ENCODE measurements at places on chromosomes 5 and 9. TPM values are rescaled to one million over a fixed set of nuclear protein-coding genes. Genes with fewer than 3 reads are reported as not detected.

The PLPP7 gene
- not detected for total RNA-seq

The LCN9 gene
- total RNA-seq: not detected

The IL3 gene
- total RNA-seq: not detected

The GABRA1 gene
- not detected for total RNA-seq

The CTNNAL1 gene
- total RNA-seq: 71.3 TPM

The SH2D3C gene
- total RNA-seq: 0.79 TPM

The WHRN gene
- total RNA-seq: 21.9 TPM

GRCh38 chr5:43019291-43019613, 20.9 kb downstream of the ANXA2R start:
- no peaks in the 10 kb centered on the region for H3K4me1 ChIP-seq
- H3K4me3 ChIP-seq: peak overlapping the region; percentile 50
- H3K36me3 ChIP-seq: no peaks in the 10 kb centered on the region
- DNase-seq: no peak

DNA sequence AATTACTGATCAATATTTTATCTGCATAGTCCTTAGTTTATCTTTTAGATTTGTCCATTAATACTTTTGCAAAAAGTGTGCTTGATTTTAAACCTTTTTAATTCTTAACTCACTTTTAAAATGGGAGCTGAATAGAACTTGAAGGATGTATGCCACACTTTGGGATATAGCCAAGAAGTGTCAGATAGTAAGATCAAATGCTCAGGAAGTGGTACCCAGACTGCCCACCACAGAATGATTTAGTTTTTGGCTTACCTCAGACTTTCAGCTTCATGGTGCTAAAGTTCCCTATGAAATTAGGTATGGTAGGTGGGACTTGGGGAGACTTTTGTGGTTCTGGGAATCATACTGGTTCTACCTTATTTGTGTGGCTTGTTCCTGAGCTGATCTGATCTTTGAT, 14.7 kb downstream of the FOCAD start:
- no peaks in the 10 kb centered on the region for H3K36me3 ChIP-seq
- H3K27ac ChIP-seq: no peak overlapping the region
- no peaks in the 10 kb centered on the region for H3K27me3 ChIP-seq
- no peaks in the 10 kb centered on the region for H3K4me1 ChIP-seq

DNA sequence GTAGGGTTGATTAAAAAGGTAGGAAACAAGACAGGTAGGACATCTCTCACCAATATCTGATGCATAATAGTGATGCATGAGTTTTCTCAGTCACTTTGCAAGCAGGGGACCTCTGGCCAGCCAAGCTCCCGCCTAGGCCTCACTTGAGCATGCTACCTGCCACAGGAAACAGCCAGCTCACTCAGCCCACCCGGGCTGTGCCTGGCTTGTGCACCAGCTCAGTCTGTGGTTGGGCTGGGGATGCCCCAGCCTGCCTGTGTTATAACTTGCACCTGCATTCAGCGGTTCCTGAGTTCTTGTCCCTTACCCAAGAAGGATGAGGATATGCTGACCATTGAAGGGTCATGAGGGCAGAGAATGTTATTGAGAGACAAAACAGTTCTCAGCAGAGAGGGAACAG, 172.8 kb upstream of the PLCXD3 start:
- no peak overlapping the region for H3K4me3 ChIP-seq
- no peaks in the 10 kb centered on the region for H3K4me1 ChIP-seq
- DNase-seq: no peak
- no peaks in the 10 kb centered on the region for H3K27me3 ChIP-seq
- no peak overlapping the region for H3K27ac ChIP-seq

DNA sequence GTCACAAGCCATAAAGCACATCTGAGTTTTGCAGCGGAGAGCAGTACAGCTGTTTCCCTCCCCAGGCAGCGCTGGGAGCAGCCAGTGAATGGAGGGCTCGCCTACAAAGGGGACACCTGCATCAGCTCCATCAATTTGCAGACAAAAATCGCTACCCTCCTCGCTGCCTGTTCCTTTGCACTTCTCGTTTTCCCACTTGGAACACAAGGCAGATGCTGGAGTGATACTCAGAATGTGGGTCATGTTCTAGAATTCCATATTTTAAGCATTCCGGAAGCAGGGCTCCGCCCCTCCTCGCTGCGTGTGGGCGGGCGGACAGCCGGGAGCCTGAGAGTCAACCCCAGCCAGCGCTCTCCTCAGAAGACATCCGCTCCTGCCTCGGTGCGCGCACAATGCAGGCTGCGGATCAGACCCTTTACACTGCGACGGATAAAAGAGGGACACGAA, 92.1 kb downstream of the LMNB1 start:
- H3K4me1 ChIP-seq: no peaks in the 10 kb centered on the region
- DNase-seq: no peak
- no peak overlapping the region for H3K4me3 ChIP-seq
- no peaks in the 10 kb centered on the region for H3K27me3 ChIP-seq
- no peak overlapping the region for H3K27ac ChIP-seq

- H3K4me1 ChIP-seq: peaks cover 16% of the 10 kb centered on the region
- DNase-seq: no peak
- no peak overlapping the region for H3K27ac ChIP-seq
- peaks cover 7% of the 10 kb centered on the region for H3K36me3 ChIP-seq
Measured at GRCh38 chr9:110559869-110560268, 19.7 kb downstream of the SVEP1 start.

GRCh38 chr9:16312962-16313546, 557.4 kb downstream of the BNC2 start:
- H3K27me3 ChIP-seq: no peaks in the 10 kb centered on the region
- H3K27ac ChIP-seq: no peak overlapping the region
- no peak for DNase-seq
- no peak overlapping the region for H3K4me3 ChIP-seq
- H3K4me1 ChIP-seq: no peaks in the 10 kb centered on the region

DNA sequence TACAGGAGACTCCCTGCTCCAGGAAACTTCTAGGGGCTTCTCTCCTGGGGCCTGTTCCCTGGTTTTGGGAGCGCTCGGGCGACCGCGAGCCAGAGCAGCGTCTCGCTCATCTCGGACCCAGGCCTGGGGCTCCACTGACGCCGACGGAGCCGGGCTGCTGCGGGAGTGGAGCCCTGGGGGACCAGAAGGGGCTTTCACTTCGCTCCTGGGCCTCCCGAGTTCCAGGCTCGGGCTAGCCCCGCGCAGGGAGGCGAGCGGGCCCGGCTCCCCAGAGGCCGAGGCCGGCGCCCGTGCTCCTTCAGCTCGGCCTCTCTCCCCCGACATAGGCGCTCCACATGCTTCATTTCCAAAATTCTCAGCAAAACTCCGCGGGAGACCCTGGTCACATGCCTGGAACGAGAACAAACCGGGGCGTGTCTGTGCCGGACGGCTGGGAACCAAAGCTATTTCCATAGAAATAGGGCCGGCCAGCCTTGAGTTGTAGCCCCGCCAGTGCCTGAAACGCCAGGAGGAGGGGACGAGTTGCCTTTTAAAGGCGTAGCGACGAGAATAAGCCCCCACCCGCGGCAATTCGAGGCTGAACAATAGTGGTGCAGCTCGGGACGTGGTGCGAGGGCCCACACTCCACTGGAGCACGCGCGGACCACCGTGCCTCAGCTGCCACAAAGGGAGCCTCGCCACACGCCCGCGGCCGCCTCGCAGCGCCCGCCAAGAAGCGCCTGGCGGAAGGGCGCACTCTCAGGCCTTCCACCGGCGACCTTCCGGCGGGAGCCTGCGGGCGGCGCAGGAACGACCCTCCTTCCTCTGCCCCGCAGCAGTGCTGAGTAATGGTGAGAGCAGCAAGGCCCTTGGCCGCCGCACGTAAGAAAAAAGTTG, 1.1 kb upstream of the G3BP1 start:
- peaks cover 15% of the 10 kb centered on the region for H3K36me3 ChIP-seq
- peak; percentile 61 for DNase-seq
- peak overlapping the region; percentile 97 for H3K27ac ChIP-seq
- H3K4me1 ChIP-seq: peaks cover 27% of the 10 kb centered on the region
- no peaks in the 10 kb centered on the region for H3K27me3 ChIP-seq

DNA sequence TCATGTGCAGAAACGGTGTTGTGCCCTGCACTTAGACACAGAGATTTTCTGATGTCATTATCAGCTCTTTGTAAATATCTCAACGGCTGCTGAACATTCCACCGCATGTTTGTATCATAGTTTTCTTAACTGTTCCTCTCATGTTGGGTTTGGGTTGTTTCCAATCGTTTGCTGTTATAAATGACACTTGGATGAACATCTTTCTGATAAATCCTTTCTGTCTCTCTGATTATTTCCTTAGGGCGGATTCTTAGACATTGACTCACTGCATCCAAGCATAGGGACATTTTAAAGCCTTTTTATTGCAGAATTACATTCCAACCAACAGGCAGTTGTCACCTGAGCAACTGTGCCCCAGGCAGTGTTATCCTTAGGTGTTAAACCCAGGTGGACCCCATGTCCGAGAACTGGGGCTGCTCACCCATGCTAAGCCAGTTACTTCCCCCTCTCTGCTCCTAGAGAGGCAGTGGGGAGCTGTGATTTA, 28.5 kb downstream of the COL5A1 start:
- DNase-seq: peak; percentile 73
- H3K27ac ChIP-seq: no peak overlapping the region
- no peak overlapping the region for H3K4me3 ChIP-seq
- H3K27me3 ChIP-seq: peaks cover 17% of the 10 kb centered on the region
- no peaks in the 10 kb centered on the region for H3K36me3 ChIP-seq

GRCh38 chr9:84838879-84839278, 169.3 kb downstream of the NTRK2 start:
- H3K27me3 ChIP-seq: peaks cover 5% of the 10 kb centered on the region
- no peaks in the 10 kb centered on the region for H3K36me3 ChIP-seq
- H3K4me1 ChIP-seq: no peaks in the 10 kb centered on the region

All from PC-9 (cell line).